T1000 (cell line): ENCODE measurements at places on chromosomes 7 and 10.

GRCh38 chr7:116834815-116835504 is 27.4 kb upstream of the CAPZA2 start:
- DNase-seq: no peak

GRCh38 chr10:42519761-42520460 is 118.5 kb downstream of the ZNF33B start:
- DNase-seq: no peak

DNA sequence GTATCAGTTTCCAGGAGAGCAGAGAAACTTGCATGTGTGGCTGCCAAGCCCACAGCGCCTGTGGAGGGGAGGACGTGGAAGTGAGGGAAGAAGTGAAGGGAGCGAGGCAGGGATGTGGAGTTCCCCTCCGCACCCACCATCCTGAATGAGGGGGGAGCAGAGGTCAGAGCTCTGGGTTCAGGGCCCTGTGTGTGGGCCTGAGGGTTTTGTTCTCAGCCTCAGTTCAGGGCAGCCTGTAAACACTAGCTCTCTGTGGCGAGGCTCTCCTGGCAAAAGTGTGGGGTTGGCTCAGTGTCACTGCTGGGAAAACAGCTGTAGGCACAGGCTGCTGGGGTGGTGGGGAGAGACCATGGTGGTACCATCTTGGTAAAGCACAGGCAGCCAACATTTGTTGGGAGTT is 108.4 kb downstream of the C10orf105 start:
- DNase-seq: no peak

DNA sequence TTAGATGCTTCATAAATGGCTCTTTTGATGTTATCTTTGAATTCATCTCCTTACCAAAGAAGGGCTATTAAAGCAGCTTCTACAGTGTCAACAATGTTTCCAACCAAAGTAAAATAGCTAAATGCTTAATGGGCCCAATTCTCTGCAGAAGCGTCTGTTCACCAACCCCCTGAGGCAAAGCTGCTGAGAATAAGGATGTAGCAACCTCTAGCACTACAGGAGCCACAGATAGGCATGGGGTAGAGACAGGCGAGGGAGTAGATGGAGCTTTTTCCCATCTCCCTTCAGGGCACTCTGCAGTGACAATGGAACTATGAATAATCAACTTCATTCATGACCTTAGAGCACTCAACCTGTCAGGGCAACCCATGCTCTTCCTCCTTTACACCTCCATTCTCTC is 134.1 kb downstream of the FZD1 start:
- no peak for DNase-seq

- no peak for DNase-seq
Observed at GRCh38 chr10:117688358-117688757, 145.8 kb downstream of the EMX2 start.

DNA sequence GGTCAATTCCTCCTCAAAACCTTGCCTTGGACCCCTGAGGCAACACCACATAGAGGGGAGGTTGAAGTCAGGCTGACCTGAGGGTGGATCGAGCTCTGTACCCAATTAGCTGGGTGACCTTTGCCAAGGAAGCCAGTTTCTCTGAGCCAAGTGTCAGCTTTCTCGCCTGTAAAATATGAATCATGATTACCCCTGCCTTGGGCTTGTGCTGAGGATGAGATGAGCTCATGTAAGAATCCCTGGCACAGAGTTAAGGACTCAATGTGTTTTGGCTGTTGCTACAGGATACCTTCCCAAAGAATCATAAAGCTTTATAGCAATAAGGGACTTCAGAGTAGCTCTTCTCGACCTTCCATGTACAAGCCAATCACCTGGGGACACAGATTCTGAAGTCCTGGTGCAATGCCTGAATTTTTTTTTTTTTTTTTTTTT is 43.5 kb upstream of the CACUL1 start:
- DNase-seq: peak; percentile 26

DNA sequence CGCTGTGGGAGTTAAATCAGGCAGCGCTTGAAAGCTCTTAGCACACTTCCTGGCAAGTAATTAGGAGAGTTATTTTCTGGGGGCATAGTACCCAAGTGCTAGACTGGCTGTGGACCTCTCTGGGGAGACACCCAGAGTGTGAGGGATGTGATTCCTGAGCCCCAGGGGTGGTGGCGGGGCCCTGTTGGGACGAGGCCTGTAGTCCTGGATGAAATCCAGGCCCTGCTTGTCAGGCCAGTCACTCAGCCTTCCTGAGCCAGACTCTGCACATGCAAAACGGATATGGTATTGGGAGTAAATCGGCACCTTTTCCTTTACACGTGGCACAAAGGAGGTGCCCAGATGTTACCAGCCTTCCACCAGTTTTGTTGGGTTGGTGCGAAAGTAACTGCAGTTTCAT is 31.2 kb downstream of the TRRAP start:
- DNase-seq: no peak

GRCh38 chr7:121271916-121272315 is 56.9 kb upstream of the WNT16 start:
- DNase-seq: no peak

DNA sequence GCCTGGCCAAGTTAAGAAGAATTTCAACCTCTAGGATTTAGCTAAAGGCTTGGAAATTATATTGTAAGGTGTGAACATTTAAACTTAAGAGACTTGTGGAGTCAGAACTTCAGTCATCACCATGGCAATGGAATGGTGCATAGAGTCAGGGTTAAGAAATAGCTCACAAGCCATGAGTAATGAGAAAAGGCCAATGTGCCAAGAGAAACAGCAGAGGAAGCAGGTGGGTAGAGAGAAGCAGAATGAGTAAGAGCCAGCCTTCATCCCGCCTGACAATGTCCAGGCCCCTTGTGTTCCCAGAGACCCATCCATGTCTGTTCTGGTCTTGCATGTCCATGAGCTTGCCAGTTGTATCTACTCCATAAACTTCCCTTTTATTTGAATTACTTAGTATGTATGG is 62.6 kb upstream of the TBX20 start:
- DNase-seq: no peak

- DNase-seq: no peak
Observed at GRCh38 chr10:110010486-110011378, 2.9 kb downstream of the ADD3 start.

- DNase-seq: no peak
Observed at GRCh38 chr10:128713471-128713870, 587.2 kb upstream of the MKI67 start.

DNA sequence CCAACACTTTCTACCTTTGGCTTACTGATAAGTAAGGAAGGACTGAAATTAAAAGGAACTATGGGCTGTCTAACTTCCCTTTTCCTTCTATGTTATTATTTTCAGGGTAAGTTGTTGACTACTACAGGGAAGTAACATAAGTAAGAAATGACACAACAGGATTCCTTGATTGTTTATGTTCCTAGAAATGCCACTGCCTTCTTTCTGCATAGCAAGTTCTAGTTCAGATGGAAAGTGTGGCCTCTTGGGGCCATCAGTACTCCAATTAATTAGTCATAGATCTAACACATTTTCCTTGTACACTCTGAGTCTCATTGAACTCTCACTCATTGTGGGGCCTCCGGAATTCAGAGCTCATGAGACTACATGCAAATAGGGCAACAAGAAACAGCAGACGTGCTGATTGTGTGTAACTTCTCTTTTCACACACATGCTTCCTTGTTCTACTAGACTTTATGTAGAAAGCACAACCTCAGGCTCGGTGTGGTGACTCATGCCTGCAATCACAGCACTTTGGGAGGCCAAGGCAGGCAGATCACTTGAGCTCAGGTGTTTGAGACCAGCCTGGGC is 35.3 kb upstream of the HIBADH start:
- no peak for DNase-seq

- DNase-seq: peak; percentile 49
Observed at GRCh38 chr10:101214446-101215396, 14.5 kb downstream of the LBX1 start.

- DNase-seq: no peak
Observed at GRCh38 chr7:15057272-15057671, 154.7 kb upstream of the DGKB start.

DNA sequence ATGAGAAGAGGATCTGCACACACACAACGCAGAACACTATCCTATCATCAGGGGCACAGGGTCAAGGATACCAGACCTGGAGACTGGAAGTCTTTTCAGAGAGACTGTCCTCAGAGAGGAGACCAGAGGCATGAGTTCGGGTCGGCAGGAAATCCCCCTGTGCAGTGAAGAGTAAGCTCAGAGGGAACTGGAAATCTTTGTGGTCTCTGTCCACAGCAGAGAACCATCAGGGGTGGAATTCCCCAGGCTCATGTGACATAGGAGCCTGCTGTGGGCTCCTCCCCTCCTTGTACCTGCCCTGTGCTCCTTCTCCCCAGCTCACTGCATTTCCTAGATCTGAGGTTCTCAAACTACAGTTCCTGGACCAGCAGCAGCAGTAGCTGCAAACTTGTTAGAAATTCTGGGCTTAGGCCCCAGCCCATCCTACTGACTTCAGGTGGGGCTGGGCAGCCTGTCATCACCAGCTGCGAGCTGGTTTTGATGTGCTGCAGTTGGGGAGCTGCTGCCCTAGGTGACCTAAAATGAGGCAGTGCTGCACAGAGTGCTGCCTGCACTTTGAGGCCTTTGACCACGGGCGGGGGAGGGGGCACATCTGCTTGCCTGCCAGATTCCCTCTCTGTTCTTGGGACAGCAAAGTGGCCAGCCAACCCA is 2.4 kb downstream of the ZMIZ2 start:
- DNase-seq: no peak

DNA sequence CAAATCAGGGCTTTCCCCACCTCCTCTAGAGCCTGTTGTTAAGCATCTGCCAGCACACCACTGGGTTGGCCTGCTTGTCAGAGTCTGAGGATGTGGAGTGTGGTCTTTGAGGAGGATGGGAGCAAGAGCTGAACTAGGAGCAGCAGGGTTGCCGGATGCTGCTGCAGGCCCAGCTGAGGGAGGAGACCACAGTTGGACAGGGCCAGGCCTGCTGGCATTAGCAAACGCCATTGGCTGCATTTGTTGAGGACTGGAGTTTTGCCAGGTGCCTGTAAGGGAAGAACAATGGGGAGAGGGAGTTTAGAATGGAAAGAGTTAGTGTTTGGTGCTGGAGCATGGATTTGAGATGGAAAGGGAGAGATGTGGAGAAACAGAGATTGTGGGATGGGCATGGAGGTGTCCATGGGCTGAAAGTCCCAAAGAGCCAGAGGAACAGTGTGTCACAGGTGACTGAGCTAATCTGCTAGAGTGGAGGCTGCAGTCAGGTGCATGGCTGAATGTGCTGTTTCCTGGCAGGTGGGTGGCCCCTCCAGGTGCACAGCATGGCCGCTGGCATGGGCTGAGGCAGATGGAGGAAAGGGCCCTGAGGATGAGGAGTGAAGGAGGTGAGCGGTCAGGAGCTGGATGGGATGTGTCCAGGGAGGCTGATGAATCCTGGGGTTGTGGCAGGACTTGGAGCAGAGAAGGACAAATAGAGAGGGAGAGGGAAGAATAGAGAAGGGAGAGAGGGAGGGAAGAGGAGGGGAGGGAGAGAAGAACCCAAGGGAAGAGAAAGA is 40.7 kb downstream of the LEP start:
- no peak for DNase-seq

DNA sequence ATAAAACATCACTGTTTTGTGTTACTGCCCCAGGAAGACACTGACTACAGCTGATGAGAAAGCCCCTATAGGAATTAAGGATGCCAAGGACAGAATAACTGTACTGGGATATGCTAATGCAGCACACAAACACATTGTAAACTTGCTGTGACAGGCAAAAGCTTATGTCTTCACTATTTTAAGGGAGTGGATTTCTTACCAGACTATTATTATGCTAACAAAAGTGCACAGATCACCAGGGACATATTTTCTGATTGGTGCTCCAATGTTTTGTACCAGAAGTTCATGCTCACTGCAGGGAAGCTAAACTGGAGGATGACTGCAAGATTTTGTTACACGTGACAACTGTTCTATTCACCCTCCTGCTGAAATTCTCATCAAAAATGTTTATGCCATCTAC is 48.1 kb upstream of the PTPN12 start:
- no peak for DNase-seq

GRCh38 chr10:51168086-51168815 is 94.0 kb downstream of the PRKG1 start:
- DNase-seq: no peak

- DNase-seq: no peak
Observed at GRCh38 chr10:78451592-78451991, 417.9 kb downstream of the RPS24 start.

DNA sequence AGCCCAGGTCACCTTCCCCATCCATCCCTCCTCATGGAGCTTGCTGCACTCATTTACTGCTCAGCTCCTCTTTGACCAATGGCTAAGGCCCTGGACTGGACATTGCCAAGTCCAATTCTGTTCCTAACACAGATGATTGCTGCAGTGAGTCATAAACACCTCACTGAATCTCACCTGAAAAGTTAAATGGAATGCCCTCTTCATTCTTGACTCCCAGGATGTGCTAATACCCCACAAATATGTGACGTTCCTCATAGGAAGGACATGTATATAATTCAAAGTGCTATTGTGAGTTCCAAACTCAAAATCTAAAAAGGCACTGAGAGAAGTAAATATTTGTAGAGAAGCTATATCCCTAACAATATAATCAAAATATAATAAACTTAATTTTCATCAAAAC is 73.5 kb upstream of the DLX6 start:
- DNase-seq: no peak

DNA sequence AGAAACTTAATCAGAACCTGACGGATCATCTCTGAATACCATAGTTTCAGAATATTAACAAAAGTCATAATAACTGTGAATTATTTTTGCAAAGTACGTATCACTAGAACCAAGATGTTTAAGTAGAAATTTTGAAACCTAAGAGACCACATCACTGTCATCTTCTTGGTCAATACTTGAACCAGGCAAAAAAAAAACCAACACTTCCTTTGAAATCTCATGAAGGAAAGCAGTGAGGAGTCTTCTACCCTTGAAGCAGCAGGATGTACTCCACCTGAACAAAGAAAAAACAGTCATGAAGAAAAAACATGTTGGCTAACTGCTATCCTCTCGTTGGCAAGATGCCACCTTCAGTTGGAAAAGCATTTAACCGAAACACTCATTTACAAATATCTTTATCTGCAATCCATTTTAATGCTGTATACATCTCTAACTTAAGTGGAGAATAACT is 82.4 kb downstream of the SRPK2 start:
- no peak for DNase-seq

DNA sequence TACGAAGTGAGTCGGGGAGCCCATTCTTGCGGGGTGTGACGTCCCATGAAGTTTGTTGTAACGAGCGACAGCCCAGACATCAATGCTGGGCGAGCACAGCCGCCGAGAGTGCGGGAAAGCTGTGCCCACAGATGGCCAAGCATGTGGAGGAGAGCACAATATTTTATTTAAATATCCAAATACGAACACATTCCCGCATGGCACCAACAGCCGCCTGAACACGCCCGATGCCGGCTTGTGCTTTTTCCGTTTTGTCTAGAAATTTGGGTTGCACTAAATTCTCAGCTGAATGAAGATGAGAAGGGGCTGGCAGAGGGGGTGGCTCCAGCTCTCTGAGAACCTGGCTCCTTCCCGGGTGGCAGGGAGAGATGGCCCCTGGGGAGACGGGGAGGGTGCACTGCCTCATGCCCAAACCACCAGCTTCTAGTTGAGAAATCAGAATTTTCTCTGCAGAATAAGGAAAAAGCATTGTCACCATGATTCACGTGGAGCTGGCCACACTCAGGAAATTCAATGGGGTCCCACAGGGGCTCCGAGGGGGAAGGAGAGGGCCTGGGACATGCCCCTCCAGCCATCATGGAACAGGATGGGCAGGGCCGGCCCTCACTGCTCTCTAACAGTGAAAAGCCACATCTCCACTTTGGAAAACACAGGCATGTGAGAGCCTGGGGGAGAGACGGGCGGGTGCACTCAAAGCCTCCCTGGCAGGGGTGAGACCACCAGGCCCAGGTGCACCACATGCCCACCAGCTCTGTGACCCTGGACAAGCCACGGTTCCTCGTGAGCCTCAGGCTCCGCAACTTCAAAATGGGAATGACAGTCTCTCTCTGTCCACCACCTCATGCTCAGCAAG is 48.3 kb downstream of the EBF3 start:
- DNase-seq: no peak
